ENCODE measurements at places on chromosomes 5 and 9.

GRCh38 chr5:171855798-171856763, 70.5 kb downstream of the SMIM23 start:
- DNase-seq = no peak

DNA sequence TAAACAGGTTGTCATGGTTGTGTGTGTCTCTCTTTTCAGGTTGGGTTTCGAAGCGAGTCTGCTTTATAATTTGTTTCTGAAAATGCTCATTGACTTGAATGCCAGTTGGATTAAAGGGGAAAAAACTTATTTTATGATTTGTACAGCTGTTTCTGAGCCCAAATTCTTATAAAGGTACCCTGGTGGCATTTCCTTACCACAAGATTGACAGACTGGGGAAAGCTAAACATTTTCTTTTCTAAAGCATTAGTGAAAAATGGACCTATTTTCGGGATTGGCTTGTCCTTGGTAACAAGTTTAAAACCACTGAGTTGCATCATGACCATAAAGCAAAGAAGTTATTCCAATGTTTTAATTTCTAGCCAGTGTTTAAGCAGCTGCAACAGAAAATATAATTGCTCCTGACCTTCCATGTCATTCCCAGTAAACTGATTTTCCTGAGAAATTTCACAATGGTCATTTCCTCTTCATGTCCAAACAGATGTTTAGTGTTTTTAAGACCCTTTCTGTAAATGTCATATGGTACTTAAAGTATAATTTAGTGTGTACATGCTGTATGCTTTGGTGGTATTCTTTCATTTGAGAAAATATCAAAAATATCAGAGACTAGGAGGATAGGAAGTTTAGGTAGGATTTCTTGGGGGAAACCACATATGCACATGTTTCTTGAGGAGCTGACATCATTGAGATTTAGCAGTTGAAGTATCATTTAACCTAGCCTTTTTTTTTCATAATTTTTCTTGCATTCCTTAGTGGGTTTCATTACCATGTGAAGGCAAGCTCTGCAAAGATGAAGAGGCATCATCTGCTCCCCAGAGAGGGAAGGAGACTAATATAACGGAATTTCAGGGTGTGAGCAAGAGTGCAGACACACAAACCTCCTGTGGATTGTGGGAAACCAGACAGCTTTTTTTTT, 667.1 kb upstream of the RGMB start:
- DNase-seq = no peak

DNA sequence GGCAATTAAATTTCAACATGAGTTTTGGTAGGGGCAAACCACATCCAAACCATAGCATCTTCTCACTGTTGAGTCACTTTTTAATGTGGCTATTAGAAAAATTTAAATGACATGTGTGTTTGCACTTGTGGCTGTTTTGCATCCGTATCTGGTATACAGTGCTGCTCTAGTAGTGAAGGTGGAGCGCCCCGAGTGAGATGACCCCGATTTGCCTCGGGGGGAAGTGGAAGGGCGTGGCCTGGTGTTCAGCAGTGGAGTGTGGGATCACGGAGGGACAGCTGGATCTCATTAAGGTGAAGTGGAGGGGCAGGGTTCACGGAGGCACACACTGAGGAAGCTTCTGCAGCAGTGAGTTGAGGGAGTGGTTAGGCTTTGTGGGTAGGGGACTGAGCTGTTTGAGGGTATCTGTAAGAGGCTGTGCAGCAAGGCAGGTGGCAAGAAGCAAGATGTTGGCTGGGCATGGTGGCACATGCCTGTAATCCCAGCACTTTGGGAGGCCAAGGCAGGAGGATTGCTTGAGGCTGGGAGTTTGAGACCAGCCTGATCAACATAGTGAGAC, 6.2 kb upstream of the GMCL2 start:
- DNase-seq = no peak

DNA sequence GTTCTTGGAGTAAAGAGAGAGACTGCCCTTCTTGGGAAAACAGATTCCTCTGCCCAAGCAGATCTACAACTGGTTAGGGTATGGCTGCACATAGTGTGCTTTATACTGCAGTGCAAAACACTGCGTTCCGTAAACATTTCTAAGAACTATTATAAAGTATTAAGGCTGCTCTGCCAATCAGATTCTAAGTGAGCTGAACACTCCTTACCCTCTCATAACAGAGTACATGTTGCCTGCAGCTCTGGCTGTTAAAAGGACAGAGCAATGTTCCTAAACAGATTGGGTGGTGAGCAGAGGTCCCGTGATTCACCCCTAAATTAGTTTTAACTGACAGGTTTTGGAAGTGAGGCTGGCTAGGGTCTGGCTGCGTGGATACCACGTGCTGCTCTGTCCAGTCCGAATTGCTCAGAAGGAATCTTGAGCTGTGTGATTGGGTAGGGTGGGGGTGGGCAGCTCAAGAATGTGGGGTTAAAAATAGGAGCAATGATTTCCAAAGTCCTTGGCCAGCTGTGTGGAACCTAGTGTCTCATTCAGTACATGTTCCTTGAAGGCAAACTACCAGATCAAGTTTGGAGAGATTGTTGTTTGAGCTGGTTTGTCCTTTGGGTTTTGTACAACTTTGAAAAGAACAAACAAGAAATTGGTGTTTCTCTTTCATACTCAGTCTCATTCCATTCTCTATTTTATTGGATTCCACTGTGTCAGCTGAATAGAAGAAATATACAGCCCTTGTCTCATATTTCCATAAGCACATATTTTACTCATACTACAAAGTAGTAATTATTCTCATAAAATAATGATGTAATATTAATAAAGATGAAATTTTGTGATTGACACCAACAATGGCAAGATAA, 497.6 kb upstream of the CD180 start:
- no peak for DNase-seq

- DNase-seq = no peak
Measured at GRCh38 chr5:71586052-71586940, 844 bp upstream of the MCCC2 start.

- no peak for DNase-seq
Measured at GRCh38 chr9:90827181-90827871, 25.7 kb downstream of the SYK start.

DNA sequence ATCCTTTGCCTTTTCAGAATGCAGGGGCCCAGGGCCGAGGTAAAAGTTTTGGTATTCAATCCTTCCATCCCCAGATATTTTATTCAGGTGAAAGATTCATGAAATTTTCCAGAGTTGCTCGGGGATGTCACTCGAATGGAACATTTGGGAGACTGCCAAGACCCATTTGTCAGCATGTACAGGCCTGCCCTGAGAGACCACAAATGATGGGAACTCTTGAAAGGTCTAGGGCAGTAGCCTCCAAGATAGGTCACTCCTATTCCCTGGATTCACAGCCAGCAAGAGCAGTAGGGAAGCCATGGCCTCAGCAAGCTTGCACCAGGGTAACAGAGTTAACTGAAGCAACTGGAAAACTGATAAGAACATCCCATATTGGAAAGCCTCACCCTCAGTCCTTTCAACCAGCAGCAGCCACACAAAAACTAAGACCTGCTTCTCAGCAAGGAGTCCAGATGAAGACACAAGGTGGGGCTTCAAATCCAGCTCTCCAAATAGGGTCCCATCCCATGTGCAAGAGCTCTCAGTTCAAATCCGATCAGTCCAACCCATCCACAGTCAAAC, 12.5 kb downstream of the CARD6 start:
- DNase-seq = no peak

GRCh38 chr9:83669067-83669466, 38.7 kb downstream of the UBQLN1 start:
- DNase-seq = no peak

GRCh38 chr9:75096796-75097195, 8.5 kb downstream of the OSTF1 start:
- no peak for DNase-seq

DNA sequence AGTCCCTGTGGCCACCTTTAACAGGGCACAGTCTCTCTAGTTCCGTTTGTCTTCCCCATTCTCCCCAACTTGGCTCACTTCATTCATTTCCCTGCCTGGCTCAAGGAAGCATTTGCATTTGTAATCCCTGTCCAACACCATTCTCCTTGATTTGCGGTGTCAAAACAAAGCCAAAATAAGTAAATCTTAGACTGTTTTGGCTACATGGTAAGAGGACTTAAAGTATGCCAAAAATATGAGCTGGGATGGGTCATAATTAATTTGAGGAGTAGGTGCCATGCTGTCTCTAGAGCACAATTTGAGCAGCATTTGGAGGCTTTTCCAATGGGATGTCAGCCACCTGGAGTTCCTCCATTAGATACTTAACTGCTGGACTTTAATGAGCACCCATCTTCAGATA, 3.7 kb upstream of the GRIA1 start:
- no peak for DNase-seq

- no peak for DNase-seq
Measured at GRCh38 chr9:33633636-33634035, 109.6 kb downstream of the ANKRD18B start.

- no peak for DNase-seq
Measured at GRCh38 chr9:94771096-94771495, 44.6 kb downstream of the AOPEP start.

DNA sequence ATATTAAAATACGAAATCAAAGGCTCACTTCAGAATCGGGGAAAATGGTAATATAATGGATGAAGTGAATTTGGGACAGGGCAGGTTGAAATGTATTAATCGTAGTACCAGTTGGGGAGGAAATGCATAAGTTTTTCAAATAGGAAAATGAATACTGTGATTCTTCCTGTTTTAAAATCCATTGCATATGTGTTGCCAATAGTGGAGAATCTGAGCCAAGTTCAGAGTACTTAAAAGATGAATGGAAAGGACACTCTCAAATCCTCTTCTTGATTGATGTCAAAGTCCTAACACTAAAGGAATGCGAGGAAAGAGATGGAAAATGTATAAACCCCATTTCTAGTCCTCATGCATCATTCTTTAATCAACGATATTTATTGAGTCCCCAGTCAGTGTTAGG, 160.9 kb upstream of the CCNG1 start:
- DNase-seq = no peak

DNA sequence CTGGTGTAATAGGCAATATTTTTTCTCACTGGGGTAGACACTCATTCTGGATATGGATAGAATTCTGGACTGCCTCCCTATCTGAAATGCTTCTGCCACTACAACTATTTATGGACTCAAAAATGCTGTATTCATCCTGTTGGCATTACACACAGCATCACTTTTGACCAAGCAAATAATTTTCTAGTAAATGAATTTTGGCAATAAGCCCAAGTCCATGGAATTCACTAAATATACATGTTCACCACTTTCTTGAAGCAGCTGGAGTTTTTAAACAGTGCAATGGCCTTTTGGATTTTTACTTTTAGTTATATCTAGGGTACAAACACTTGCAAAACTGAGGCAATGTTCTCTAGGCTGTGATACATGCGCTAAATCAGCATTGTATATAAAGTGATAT, 724.9 kb upstream of the EDIL3 start:
- no peak for DNase-seq

GRCh38 chr5:88089719-88090390, 178.8 kb downstream of the TMEM161B start:
- no peak for DNase-seq

- no peak for DNase-seq
Measured at GRCh38 chr9:18971404-18971803, 61.6 kb downstream of the SAXO1 start.

DNA sequence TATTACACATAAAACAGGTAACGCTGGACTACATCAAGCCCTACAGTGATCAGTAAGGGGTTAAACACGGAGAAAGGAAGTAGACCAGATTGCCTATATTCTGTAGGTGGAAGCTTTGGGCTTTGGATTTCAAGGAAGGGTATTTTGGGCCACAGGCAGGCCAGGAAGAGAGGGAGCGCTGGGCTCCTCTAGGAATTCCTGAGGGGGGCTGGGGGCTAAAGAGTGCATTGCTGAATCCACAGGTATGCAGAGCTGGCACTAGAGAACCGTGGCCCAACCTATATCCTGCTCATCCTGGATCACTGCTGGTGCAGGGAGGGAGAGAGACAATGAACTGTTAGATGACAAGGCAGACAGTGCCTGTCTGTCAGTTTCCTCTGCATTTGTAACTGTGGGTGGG, 367.1 kb downstream of the CSNK1G3 start:
- no peak for DNase-seq

DNA sequence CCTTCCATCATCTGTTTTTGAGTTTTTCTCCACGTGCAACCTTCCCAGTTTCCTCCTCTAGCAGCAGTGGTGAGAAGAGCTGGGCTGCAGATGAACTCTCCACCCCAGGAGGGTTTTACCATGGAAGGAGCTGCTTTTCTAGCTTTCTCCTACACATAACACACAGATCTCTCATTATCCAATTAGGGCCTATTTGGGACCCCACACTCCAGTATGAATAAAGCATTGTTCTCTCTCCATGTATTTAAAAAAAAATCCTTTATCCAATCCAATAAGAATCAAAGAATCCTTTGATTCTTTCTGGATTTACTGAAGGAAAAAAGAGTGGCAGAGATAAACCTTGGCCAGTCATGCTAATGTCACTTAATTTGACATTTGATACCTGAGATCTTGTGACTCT, 31.6 kb upstream of the NAA35 start:
- DNase-seq = no peak

DNA sequence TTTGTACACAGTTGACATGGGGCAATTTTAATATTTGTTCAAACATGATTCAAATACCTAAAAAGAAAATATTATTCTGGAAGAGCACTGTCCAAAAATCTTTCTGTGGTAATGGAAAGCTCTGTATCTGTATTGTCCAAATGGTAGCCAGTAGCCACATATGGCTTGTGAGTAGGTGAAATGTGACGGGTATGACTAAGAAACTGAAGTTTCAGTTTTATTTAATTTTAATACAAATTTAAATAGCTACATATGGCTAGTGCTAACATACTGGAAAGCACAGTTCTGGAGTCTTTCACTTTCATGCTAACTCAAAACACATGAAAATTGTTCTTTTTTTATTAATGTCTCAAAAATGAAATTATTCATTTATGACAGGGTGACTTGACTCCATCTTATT, 132.6 kb downstream of the PLK2 start:
- no peak for DNase-seq
